ENCODE measurements at places on chromosomes 5 and 9.

DNA sequence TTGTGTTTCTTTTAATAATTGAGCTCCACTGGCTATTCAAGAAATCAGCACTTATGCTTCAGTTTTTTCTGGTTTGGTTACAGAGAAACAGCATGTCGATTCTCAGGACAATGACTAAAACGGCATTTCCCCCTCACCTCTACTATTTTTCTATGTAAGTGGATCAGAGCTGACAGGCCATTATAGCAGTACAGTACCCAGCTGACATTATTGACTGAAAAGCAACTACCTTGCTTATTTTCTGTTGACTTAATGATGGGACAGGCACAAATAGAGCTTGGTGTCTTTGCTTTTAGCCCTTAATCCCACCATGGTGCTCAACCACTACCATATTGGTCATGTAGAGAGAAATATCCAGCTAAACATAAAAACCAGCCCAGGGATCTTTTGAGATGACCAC is 35.4 kb upstream of the CCNG1 start:
- DNase-seq: no peak

DNA sequence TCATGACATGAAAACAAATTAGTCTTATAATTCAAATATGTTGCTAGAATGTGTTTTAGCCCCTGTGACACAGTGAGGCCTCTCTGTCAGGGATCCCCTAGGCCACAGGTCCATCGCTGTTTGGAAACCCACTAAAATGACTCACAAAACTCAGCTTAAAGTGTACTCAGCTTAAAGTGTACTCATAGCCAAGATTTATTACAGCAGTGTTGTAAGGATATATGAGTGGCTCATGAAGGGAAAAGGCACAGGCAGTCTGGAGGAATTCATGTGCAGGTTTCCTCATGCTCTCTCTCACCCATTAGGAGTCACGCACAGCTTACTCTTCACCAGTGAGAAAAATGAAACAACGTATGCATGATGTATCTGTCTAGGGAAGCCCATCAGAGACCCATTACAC is 24.4 kb upstream of the TGFBI start:
- peak; percentile 94 for DNase-seq

- DNase-seq: no peak
These were observed 61.7 kb upstream of the NIPAL4 start for GRCh38 chr5:157398305-157398704.

DNA sequence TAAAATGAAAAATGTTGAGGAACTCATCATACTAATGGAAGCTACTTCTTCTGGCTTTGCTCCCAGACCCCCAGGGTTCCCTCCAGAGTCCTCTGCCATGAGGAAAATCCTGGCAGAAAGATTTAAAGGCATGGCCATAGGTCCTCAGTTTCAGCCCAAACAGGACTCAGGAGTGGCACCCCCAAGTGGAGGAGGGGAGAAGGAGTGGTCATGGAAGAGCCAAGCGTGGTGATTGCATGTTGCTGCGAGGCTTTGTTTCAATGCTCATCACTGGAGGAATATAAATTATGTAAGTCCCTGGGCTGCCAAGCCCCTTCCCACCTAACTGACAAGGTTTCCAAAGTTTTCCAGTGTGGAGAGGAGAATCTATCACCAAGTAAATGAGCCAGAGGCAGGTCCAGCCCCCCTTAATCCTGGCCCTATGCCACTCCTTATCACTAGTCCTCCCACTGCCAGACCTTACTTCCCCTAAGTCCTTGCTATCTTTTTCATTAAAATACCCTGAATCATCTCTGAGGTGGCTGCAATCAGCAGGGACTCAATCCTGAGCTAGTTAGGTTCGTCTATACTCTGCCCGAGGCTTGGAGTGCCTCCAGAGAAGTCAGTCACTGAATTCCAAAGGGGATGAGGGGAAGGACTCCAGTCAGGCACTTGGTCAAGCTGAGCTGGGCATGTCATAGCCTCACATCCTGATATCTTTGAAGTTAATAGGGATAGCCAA is 70.7 kb upstream of the TAF1L start:
- DNase-seq: no peak

GRCh38 chr9:138065287-138065686 is 187.7 kb downstream of the CACNA1B start:
- DNase-seq: no peak

GRCh38 chr5:354581-355378 is 33.3 kb downstream of the AHRR start:
- no peak for DNase-seq

DNA sequence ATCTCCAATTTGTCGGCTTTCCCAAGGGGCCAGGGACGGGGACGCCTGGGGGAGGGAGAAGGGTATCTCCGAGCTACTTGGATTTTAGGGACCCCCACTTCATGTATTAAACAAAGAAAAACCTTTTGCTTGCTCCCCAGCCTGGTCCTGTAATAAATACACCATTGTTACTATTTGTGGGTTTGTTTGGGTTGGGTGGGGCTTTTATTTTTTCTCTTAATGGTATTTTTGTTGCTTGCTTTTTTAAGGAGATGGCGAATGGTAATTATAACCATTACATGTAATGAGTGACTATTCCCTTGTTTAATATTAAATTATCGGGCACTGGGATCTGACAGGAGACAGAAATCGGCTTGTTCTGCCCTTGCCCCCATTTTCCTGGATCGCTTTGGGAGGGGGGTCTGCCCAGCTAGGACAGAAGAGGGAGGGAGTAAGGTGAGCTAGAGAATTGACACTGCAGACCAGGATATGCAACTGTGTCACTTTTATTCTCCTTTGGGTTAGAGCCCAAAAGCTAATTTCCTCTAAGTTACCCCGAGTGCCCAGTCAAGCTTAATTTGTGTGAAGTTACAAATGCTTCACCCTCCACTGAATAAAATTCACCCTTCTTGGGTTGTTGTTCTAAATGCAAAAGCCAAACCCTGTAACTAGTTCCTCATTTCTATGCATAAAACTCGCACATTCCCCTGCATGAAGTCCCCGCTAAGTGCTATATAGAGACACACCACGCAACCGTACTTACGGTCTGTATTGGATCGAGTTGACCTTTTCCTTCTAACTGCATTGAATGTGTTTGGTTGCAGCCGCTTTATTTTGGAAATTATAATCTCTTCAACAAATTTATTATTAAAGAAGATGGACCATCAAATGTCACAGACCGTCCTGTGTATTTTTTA is 1.6 kb upstream of the ZNF608 start:
- peak; percentile 38 for DNase-seq

DNA sequence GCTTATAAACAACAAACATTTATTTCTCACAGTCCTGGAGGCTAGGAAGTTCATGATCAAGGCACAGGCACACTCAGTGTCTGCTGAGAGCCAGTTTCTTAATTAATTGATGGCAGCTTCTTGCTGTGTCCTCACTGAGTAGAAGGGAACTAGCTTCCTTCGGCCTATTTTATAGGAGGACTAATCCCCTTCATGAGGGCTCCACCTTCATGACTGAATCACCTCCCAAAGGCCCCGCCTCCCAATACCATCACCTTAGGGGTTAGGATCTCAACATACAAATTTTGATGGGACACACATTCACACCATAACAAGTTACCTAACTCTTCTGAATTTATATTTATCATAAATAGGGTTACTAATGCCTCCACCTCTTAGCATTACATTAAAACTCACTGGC is 129.8 kb downstream of the GNAQ start:
- no peak for DNase-seq

GRCh38 chr9:17611917-17612316 is 33.1 kb downstream of the SH3GL2 start:
- DNase-seq: no peak

DNA sequence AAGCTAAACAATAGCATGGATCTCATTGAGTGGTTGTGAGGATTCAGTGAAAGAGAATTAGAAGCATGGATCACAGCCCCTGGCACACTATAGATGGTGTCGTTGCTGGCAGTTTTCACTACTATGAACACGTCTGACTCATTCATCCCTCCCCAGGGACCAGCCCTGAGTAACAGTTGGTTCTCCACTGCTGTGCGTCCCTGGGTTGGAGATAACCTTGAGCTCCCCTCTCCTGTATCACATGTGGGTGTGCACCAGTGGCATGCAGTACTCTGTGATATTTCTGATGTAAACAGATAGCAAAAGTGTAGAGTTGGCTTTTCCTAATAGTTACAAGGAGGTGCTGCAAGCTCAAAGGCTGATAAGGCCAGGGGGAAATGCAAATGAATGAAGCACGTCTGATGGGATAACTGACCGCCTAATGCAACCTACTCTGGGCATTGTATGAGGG is 8.8 kb upstream of the LCP2 start:
- peak; percentile 65 for DNase-seq

DNA sequence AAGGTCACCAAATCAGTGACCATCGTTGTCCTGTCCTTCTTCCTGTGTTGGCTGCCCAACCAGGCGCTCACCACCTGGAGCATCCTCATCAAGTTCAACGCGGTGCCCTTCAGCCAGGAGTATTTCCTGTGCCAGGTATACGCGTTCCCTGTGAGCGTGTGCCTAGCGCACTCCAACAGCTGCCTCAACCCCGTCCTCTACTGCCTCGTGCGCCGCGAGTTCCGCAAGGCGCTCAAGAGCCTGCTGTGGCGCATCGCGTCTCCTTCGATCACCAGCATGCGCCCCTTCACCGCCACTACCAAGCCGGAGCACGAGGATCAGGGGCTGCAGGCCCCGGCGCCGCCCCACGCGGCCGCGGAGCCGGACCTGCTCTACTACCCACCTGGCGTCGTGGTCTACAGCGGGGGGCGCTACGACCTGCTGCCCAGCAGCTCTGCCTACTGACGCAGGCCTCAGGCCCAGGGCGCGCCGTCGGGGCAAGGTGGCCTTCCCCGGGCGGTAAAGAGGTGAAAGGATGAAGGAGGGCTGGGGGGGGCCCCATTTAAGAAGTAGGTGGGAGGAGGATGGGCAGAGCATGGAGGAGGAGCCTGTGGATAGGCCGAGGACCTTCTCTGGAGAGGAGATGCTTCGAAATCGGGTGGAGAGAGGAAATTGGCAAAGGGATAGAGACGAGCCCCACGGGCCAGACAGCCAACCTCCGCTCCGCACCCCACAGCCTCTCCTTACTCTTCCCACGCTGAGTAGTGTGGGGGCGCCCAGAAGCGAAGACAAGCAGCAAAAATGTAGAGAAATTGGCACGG is 1.7 kb downstream of the RXFP3 start:
- DNase-seq: no peak

GRCh38 chr9:18194316-18194715 is 279.6 kb upstream of the ADAMTSL1 start:
- DNase-seq: no peak

- DNase-seq: peak; percentile 59
These were observed 222.5 kb downstream of the CHSY3 start for GRCh38 chr5:130126746-130127145.

DNA sequence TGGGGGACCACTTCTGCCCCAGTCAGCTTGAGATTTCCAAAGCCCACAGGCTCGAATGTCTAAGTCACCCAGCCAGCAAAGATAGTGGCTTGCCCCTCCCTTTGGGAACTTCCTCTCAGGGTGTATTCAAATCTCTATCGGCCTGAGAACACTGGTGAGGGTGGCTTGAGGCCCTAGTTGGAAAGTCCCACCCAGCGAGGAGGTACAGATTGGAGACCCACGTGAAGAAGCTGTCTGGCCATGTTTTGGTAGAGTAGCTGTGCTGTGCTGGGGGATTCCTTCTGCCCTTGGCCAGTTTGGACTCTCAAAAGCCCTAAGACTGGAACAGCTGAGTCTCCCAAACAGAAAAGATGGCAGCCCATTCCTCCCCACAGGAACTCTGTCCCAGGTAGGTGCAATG is 172.7 kb upstream of the RIOK2 start:
- DNase-seq: no peak

GRCh38 chr5:143405849-143406098 is 2.3 kb upstream of the NR3C1 start:
- DNase-seq: no peak

GRCh38 chr5:137666461-137666850 is 69.4 kb downstream of the KLHL3 start:
- no peak for DNase-seq

DNA sequence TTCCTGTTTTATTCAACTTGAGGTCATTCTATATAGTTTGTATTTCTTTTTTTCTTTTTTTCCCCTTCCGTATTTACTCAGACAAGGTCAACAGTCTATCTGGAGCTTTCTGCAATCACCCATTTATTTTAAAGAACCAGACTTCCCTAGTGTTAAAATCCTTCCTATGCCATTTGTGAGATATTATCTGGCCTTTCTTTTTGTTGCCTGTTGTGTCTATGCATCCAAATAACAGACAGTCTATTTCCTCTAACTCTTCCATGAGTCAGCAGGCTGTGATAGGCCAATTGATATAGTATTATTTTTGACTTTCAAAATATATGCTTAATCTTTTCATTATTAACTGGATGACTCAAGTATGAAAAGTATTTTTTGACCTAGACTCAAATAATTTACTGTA is 291.2 kb upstream of the PTPRD start:
- no peak for DNase-seq

- peak; percentile 75 for DNase-seq
These were observed 80.0 kb upstream of the TNC start for GRCh38 chr9:115198001-115198400.

GRCh38 chr5:111556501-111556900 is 44.2 kb upstream of the STARD4 start:
- DNase-seq: no peak

GRCh38 chr5:178083922-178084321 is 29.4 kb upstream of the N4BP3 start:
- no peak for DNase-seq

DNA sequence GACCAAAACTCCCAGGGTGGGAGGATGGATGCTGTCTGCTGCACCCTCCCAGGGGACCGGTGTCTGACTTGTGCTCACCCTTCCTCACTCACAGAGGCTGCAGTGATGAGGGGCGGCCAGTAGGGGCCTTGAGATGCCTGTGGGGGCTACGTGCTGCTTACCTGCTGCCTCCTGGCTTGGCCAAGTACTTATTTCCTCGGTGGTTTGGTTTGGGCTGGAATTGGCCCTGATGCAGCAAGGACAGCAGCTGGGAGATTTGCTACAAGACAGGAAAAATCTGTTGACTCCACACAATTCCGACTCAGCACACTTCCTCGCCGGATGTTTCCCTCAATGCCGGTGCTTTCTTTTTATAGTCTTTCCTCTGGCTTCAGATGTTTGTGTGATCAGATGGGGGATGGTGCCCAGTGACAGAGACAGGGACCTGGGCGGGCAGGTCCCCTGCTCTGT is 6.6 kb downstream of the PCDH12 start:
- no peak for DNase-seq

DNA sequence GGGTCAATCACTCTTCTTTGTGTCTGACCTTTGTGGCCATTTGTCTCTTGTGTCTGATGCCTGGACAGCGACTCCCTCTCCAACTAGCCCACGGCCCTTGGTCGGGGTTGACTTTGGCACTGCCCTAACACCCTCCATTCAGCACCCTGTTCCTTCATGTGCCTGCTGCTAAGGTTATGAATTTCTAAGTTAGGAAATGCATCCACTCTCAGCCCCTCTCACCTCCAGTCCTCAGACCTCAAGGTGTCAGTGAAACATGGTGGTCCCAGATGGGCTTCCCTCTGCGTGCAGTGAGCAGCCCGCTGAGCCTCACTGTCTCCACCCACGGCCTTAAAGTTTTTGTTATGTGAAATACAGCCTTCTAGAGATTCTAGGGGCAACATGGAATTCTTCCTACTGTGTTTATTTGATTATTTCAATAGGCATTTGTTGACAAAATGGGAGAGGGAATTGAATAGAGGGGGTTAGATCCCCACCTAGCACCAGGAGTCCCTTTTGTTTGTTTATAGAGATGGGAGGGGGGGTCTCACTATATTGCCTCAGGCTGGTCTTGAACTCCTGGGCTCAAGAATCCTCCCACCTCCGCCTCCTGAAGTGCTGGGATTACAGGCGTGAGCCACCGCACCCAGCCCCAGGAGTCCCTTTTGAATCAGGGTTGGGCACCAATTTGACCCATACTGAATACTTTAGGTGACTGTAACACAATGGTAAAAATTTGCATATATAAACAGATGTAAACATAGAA is 1.6 kb upstream of the GLIPR2 start:
- no peak for DNase-seq

All from fibroblast of skin of abdomen (primary cell).